ENCODE measurements at places on chromosomes 5 and 9. TPM values are rescaled to one million over a fixed set of nuclear protein-coding genes. Genes with fewer than 3 reads are reported as not detected.

- DNase-seq = no peak
These were observed 10.0 kb downstream of the MAP3K1 start for GRCh38 chr5:56825222-56825824.

DNA sequence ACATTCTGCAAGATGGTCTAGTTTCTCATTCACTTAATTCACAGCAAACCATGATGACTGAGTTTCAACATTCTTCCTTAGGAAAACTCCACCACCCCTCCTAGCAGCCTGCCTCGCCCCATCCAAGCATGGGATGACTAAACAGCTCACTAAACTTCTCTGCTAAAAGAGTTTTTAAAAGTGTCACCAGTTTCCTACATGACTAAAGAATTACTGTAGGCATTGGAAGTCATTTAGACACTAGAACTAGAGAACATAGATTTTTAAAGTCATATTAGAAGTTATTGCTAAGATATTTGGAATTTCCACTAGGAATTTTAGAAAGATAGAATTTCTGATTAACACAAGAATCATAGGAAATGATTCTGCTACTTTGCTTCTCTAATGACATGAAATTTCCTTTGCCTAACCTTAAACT, 5.5 kb upstream of the ESM1 start:
- no peak for DNase-seq

GRCh38 chr5:140261403-140262171, 41.3 kb downstream of the PFDN1 start:
- peak; percentile 77 for DNase-seq

- no peak for DNase-seq
These were observed 501.9 kb downstream of the PDE4D start for GRCh38 chr5:59391576-59391975.

GRCh38 chr5:145118611-145119010, 716.5 kb downstream of the PRELID2 start:
- DNase-seq = no peak

DNA sequence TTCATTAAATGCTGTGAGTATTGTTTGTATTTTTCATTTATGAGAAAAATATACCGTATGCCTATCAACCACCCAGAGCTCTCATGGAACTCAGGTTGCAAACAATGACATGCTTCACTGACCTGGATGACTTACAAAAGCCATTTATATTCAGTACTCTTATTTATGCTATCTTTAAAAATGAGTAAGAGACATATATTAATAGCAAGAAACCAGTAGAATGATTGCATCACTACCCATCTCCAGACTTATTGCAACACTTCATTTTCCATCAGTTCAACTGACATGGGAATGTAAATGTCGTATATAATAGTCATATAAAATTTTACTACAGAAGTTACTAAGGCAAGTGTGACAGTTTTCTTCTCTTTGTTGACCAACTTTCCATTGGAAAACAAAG, 69.1 kb downstream of the OTP start:
- no peak for DNase-seq

DNA sequence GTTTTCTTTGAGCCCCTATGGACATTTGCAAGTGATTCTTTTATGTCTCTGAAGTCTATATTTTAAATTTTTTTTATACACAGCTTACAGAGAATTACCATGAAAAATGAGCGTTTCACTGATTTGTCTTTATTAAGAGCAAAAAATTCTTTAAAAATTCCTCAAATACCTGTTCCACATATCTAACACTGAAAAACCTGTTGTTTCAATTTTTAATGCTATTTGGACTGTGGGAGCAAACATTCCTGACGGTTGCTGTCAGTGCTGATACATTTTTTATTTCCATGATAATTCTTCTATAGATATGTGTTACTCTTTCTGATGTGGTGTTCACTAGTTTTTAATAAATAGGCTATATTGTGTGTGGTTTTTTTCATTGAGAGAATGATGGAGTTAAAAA, 199.8 kb downstream of the GDNF start:
- DNase-seq = no peak

- peak; percentile 82 for DNase-seq
These were observed 49.9 kb downstream of the ADAMTS12 start for GRCh38 chr5:33841891-33842290.

- DNase-seq = no peak
These were observed 40.3 kb downstream of the SLC28A3 start for GRCh38 chr9:84300271-84300670.

GRCh38 chr5:8839361-8840055, 706.4 kb downstream of the SEMA5A start:
- DNase-seq = no peak

GRCh38 chr5:110873773-110874437, 135.1 kb downstream of the SLC25A46 start:
- no peak for DNase-seq

DNA sequence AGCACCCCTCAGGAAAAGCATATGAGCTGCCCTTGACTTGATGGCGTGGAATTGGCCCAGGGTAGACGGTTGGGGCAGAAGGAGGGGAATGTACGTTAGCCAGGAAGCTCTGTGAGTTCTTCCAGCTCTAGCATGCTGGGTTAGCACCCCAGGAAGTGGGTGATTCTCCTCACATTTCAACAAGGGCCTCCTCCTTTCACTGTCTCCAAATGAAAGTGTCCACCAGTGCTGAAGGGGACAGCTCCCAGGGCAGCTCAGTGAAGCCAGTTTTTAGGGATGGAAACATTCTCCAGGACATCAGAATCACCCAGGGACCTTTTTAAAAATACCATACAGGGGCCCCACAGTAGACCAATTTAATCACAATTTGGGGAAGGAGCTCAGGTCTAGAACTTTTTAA, 17.2 kb upstream of the AFAP1L1 start:
- no peak for DNase-seq

GRCh38 chr5:134018986-134019316, 14.2 kb upstream of the VDAC1 start:
- no peak for DNase-seq

DNA sequence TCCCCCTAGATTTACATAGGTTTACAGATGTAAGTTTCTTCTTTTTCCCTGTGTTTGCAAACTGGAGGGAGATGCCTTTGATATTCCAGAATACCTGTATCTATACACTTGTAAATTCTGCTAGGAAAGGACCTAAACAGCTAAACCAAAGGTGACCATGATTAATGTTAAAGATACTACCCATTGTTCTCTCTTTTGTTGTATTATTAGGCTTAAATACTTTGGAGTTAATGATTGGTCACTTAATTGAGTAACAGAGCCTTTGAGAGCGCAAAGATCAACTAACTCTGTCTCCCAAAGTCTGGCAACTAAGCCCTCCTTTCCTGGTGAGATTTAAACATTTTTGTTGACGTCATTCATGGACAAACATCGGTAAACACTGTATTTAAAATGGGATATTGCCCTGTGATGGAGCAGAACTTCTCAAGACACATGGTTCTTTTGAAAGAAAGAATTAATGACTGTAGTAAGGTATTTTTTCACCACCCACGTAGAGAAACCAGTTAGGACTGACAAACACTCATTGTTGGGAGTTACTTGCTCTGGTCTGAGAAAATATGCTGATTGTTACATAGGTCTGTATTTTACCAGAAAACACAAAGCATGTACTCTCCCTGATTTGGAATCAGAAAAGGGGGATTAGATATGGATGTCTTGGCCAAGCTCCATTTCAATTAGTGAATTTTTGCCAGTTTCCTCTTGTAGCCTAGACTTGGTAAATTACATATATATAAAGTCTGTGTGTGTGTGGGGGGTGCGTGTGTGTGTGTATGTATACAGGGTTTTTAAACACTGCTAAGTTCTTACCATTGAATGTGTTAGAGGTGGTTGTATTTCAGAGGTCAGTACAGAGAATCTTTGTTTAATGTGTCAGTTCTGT, 4.6 kb downstream of the VCAN start:
- no peak for DNase-seq

- no peak for DNase-seq
These were observed 285.8 kb upstream of the MEF2C start for GRCh38 chr5:89168766-89169165.

DNA sequence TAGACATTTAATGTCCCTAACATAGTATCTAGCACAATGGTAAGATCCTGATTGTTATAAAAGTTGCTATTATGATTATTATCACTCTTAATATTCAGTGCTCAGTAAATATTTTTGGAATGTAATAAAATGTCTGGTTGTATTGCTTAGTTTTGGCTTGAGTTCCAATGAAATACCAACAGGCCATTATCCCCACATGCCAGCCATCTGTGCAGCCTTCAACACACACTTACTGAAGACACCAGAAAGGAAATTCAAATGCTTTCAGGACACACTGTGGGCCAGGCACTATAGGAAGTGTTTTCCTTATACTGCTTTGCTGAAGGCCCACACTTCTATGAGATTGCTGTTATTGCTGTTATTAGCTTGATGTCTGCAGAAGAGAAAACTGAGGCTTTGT, 157.5 kb downstream of the TRIM32 start:
- no peak for DNase-seq

- DNase-seq = no peak
These were observed 606.7 kb upstream of the FAM174A start for GRCh38 chr5:99928490-99928889.

DNA sequence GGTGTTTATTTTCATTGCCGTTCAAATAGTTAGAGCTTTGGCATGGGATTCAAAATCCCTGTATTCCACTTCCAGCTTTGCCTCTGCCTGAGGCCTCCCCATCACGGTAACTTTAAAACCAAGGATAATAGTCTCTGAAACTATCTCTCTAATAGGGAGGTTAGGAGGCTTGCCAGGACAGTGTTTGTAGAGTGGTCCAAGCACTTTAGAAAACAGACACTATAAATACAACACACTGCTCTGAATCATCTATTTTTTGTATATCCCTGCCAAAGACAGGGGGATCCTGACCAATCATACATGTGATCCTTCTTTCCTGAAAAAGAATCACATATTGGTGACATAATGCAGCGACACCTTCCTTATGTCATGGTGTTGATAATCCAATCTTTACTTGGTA, 326.8 kb downstream of the BNC2 start:
- DNase-seq = no peak

- no peak for DNase-seq
These were observed 281.0 kb downstream of the RASEF start for GRCh38 chr9:82781921-82782392.

DNA sequence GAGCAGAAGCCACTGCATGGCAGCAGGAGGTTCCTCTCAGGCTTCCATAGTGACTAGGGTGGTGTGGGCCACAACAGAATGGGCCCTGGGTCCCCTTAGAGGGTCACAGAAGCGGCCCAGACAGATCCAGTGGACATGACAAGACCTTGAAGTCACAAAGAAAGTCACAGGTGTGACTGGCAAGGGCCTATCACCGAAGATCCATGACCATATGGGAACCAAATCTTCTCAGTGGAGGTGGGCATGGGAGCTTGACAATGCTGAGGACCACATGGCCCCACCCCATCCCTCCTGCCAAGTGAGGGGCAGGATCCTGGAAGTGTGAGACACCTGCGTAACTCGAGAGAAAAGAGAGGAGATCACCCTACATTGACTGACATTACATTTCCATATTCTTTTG, 332.4 kb downstream of the MSX2 start:
- DNase-seq = no peak

- no peak for DNase-seq
These were observed 69.3 kb downstream of the ANKRD31 start for GRCh38 chr5:75167345-75167744.

DNA sequence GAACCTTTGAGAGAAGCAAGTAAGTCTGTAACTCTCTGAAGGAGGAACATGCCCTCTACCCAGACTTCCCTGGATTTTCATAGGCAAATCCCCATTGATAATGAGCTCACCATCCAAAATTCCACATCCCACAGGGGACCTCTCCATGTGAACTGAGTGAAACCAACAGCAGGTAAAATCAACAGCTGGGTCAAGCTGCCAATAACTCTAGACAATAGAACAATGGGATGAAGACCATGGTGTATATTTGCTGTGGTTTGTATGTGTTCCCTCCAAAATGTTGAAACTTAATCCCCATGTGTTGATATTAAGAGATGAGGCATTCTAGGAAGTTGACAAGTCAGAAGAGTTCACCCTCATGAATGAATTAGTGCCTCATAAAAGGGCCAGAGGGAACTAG, 110.2 kb upstream of the MYO10 start:
- no peak for DNase-seq

DNA sequence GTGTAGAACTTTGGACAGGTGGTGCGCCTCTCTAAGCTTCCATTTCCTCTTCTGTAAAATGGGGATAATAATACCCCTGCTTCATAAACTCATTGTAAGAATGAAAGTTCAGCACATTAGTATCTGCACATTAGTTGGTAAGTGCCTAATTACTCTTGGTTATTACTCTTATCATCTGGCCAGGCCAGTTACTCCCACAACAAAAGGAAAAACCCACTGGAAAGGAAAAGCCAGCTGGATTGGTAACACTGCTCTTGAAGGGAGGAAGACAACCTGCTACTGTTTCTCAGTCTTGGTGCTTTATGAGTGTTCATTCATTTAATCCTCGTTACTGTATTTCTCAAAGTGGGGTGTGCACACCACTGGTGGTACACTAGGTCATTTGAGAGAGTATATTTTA, 251.4 kb downstream of the ARHGAP26 start:
- no peak for DNase-seq

DNA sequence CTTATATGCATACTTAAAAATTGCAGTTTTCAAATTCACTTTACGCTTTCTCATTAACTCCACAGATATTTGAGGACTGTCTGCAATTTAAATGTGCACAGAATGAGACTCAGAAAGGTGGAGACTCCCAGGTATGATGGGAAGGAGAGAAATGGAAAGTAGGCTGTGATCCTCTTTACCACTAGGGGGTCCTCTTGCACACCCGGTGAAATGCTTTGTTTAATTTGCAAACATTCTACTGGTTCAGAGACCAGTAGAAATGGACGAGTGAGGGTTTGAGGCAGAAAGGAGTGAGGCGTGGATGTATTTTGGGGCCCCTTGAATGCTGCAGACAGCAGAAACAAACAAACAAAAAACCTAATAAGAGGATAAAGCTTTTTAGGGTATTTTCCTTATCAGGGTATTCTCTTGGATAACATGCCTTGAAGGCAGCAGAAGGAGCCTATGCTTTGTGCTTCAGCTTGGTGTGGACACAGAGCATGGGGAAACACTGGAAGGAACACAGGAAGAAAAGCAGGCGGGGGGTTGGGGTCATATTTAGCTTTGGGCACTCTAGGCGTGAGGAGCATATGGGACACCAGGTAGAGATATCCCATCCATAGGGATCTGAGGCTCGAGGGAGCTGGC, 410.1 kb downstream of the DMRT2 start:
- no peak for DNase-seq

GRCh38 chr5:102798104-102798785, 43.1 kb downstream of the PAM start:
- no peak for DNase-seq

- DNase-seq = peak; percentile 70
These were observed 1.6 kb downstream of the STKLD1 start for GRCh38 chr9:133377721-133378216.

- no peak for DNase-seq
These were observed 91.6 kb upstream of the PRRC1 start for GRCh38 chr5:127425868-127426267.

The ANKRD34B gene
- 0.15 TPM for total RNA-seq

The CCDC69 gene
- 0.50 TPM for total RNA-seq

The LCN12 gene
- total RNA-seq = 14.2 TPM

The PCDHGB3 gene
- not detected for total RNA-seq

The SPATA6L gene
- total RNA-seq = 7.1 TPM

The CEP72 gene
- total RNA-seq = 83.3 TPM

The MARVELD2 gene
- total RNA-seq = 16.2 TPM

The TMEM250 gene
- 75.3 TPM for total RNA-seq

The GABBR2 gene
- 0.98 TPM for total RNA-seq

The CARTPT gene
- total RNA-seq = not detected

The PANK3 gene
- total RNA-seq = 44.6 TPM
